Activated gamma-delta T cell treated with anti-CD3 and anti-CD28 coated beads, Interleukin-2, amount 50 U/mL, for 16 hours (primary cell): ENCODE measurements at places on chromosomes 3 and 15.

- no peak for DNase-seq
These were observed 101.9 kb downstream of the TNIK start for GRCh38 chr3:171358181-171358880.

- no peak for DNase-seq
These were observed 18.4 kb downstream of the GCSAM start for GRCh38 chr3:112114576-112115160.

- DNase-seq = peak; percentile 71
These were observed 17.3 kb downstream of the DPH3 start for GRCh38 chr3:16247282-16248061.

GRCh38 chr15:42457445-42458442 lies 33.2 kb downstream of the ZNF106 start:
- no peak for DNase-seq

- DNase-seq = no peak
These were observed 71.4 kb downstream of the FBXL22 start for GRCh38 chr15:63668601-63669000.

GRCh38 chr3:10627884-10628572 lies 122.6 kb upstream of the ATP2B2 start:
- DNase-seq = no peak

GRCh38 chr3:88987776-88988175 lies 119.6 kb upstream of the EPHA3 start:
- DNase-seq = no peak

GRCh38 chr3:179750720-179751328 lies 98.0 kb downstream of the USP13 start:
- DNase-seq = no peak

DNA sequence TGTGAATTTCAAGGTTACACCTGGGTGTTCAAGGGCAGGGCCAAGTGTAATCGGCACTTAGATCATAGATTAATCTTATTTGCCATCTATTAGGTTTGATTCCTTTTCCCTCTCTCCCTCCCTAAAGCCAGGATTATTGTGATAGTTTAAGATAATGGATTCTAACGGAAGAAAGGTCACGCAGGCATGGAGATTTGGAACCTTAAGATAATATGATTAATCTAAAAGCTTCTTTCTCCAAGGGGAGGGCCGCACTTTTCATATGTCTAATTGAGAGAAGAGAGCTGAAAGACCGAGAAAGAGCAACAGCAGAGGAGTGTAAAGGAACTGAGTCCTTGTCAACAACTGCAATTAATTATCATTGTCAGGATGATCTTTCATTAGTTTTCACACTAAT lies 858.8 kb upstream of the NR2F2 start:
- DNase-seq = no peak

DNA sequence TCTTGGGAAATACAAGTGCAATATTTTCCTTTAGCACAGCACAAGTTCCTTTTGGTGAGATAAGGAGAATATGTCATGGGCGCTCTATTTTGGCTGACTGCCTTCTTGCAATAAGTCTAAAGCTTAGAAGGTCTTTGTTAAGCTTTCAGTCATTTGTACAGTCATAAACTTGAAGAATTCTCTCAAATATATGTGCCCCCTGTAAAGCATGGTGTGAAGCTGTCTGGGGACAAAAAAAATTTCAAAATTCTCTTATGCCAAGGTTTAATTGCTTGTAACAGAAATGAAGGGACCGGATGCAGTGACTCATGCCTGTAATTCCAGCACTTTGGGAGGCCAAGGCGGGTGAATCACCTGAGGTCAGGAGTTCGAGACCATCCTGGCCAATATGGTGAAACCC lies 21.7 kb upstream of the ARID3B start:
- DNase-seq = no peak

GRCh38 chr3:116148881-116149851 lies 296.1 kb downstream of the LSAMP start:
- no peak for DNase-seq

DNA sequence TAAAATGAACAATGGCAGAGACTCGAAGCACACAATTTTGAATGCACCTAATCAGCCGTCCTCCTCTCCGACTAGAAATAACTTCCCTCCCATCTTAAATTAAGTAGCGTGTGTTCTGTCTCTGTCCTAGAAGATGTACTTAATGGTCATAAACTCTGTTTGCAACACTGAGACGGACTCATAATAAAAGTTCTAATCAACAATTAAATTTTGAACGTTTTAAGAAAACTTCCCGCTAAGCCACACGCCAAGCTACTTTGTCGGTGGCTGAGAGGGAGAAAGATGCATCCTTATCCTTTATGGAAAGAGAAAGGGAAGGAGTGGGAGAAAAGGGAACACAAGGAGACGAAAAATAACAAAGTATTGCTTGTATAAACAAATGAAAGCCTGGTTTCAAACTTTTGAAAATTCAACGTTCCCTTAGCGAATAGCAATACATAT lies 989 bp downstream of the GNB4 start:
- no peak for DNase-seq

DNA sequence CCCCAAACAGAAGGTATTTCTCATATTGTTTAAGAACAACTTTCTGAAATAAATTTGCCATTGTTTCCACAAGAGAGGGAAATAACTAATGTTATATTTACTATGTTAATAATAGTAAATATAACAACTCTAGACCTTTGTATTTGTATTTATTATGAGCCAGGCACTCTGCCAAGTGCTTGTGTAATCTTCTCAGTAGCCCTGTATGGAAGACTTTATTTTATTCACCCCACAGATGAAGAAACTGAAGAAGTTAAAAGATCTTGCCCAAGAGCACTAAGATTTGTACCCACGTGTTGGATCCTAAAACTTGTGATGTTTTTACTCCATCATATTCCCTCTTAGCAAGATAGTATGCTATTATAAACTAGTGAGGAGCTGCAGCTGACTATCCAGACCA lies 12.0 kb upstream of the GNB4 start:
- no peak for DNase-seq

- DNase-seq = no peak
These were observed 83.8 kb downstream of the APBA2 start for GRCh38 chr15:28969511-28970085.

DNA sequence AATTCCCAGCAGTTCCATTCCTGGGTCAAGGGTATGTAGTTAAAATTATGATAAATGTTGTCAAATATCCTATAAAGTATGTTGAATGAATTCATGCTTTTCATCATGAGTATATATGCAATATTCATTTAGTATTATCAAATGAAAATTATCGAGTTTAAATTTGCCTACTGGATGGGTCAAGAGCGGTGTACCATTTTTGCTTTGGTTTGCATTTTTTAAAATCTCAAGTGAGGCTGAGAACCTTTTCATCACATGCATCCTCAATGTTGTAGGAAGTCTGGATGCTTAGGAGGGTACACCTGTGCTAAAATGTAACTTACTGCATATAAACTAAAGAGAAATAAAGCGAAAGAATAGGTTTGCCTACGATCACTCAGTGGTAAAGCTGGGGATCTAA lies 95.5 kb upstream of the MYO5C start:
- DNase-seq = no peak
